Inflammatory macrophage (primary cell): ENCODE measurements at places on chromosomes 5 and 9.
A peak's percentile ranks its signal among the peaks of the same experiment; 100 is the strongest.

GRCh38 chr5:28809811-28810750 is 1771.7 kb upstream of the CDH9 start:
- no peak for DNase-seq

DNA sequence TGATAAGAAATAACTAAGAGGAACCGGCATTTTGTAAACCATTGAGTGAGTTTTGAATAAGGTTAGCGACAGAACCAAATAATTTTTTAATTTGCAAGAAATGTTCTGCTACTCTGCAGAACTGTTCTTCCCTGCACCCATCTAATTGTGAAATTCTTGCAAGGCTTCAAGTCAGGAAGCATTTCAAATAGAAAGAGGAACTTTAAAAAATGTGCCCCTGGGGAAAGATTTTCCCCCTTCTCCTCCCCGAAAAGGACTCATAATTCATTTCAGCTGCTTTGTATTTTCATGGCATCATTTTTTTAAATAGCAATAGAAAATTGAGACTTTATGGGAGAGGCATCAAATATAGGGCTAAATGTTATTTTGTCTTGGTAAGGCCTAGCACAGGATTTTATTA is 180.9 kb upstream of the ANKRD55 start:
- DNase-seq = peak; percentile 86

DNA sequence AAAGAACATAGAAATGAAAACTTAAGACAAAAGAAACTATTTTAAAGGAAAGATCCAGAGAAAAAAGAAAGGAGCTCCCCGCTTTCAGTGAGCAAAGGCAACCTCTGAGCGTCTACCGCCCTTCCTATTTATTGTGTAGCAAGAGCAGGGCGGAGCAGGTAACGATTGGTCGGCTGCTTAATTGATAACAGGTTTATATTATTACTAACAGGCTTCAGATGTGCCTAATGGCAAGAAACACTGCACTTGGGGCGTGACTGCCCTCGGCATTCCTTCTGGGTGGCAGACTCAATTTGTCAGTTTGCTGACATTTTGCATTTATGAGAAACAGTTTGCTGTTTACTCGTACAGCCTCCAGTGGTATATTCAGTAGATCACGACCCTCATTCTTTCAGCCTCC is 482.7 kb upstream of the C9orf72 start:
- DNase-seq = no peak

DNA sequence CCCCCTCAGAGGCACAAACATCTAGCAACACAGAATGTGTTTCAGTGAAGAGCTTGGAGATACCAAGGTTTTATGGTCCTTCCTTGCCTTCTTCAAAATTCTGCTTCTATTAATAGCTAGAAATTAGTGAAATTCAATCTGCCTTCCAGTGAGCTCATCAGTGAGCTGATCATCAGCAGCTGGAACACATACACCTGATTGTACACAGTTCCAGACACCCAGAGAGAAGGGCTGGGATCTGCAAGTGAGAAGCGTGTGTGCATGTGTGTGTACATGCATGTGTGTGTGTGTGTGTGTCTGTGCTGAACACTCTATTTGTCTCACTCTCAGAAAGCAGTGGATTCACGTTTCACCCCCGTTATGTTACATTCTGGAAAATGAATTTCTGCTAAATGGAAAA is 28.5 kb downstream of the CFAP90 start:
- no peak for DNase-seq

- no peak for DNase-seq
These were observed 678 bp downstream of the GBA2 start for GRCh38 chr9:35748242-35748857.

GRCh38 chr9:135039916-135040645 is 47.4 kb upstream of the OLFM1 start:
- no peak for DNase-seq

- peak; percentile 40 for DNase-seq
These were observed 140.4 kb downstream of the ESM1 start for GRCh38 chr5:54844905-54845566.

DNA sequence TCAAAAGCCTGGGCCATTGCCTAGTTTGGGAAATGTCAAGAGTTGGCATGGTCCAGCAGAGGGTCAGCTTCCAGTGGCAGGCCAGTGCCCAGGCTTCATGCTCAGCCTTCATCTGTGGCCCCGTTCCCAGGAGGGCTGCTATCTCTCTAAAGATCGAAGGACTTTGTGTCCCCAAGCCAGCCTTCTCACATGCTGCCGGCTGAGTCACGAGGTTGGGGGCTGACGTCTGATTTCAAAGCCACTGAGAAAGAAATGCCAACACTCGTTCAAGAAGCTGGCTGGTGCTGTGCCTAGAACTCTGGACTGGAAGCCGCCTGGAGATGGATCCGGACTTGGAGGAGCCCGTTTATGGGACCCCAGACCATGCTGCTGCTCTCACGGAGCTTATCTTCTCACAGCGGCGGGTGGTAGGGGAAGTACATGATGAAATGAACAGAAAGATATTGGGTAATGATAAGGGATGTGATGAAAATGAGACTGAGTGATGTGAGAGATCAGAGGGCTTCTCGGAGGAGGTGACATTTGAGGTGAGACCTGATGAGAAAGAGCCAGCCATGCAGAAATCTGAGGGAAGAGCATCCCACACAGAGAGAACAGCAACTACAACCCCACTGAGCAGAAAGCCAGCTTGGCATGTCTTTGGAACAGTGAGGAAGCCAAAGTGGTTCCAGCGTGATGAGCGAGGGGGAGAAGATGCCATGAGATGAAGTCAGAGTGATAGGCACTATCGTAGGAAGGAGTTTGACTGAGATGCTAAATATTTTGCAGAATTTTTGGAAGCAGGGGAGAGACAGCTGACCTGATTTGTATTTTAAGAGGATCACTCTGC is 54.9 kb upstream of the BOD1 start:
- peak; percentile 39 for DNase-seq

DNA sequence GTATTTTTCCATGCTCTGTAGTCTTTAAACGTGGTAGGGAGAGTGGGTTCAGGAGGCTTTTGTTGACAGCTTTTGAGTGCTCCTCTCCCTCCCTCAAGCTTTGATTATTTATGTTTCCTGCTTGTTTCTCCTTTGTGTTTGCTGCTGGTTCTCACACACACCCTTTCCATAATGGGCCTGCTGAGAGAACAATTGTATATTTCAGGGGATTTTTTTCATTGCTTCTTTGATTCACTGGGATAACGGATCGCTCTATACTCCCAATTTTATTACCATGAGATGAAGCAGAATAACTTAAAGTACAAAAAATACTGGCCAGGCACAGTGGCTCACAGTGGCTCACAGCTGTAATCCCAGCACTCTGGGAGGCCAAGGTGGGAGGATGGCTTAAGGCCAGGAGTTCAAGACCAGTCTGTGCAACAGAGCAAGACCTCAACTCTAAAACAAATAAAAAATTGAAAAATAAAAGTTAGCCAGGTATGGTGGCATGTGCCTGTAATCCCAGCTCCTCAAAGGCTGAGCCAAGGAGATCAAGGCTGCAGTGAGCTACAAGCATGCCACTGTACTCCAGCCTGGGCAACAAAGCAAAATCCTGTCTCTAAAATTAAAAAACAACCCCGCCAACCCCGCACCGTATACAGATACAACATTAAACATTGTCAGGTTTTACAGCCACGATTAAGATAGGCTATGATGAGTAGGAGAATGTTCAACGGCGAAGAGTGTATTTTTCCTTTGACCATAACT is 66.9 kb downstream of the USP20 start:
- no peak for DNase-seq

DNA sequence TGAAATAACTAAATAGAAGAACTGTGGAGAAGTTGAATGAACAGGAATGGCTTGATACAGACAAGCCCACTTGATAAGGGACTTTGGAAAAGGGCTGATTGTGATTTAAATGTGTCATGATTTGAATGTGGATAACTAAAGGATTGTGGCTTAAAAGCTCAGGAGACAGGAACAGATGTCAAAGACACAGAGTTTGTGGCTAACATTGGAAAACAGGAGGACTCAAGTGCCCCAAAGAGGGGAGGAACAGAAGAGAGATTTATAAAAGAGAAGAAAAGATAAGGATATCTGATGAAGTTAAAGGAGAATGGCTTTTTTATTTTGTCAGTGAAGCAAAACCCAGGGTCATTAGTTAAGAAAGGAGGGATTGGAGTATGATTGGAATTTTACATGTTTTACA is 124.2 kb upstream of the TRPM3 start:
- no peak for DNase-seq

DNA sequence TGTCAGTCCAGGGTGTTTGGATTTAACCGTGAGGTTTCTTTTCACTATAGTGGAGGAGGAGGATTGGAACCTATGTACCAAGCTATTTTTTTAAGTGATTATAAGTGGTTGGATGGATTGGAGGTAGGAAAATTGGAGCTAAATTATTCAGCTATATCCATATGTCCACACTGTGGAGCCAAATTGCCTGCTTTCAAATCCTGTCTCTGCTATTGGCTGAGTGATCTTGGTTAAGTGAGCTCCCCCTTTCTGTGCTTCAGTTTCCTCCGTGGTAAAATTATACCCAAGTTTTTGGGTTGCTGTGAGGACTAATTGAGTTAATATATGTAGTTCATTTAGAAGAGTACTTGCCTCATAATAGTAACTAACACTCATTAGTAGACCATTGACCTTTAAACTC is 2.5 kb downstream of the CENPP start:
- peak; percentile 24 for DNase-seq

DNA sequence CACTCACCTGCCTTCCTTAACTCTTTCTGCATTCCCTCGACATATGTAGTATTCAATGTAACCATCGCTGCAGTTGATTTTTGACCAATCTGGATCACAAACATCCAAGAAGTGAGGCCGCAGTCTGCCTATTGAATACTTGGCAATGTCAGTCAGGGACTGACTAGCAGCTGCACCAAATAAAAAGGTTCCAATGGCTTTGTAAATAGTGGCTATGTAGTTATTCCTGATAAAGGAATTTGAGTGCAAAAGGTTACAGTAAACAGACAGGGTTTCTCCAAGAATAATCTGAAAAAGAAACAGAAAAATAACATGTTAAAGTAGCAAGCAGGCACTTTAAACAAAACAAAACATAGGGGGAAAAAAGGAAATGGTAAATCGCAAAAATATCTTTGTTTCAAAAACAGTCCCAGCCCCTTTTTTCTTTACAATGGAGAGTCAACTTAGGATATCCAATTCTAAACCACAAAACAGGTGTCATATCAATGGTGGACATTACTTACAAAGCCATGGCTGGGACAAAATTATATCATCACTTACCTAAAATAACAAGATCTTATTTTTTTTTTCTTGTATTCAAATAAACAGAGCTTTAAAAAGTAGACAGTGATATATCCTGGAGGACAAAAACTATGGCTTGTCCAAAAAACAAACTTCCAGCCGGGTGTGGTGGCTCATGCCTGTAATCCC is 66.8 kb downstream of the PLPP1 start:
- DNase-seq = no peak
